WTC11 (cell line): ENCODE measurements at places on chromosomes 1 and 21. TPM values are rescaled to one million over a fixed set of nuclear protein-coding genes. Genes with fewer than 3 reads are reported as not detected.

GRCh38 chr1:212593821-212594251 is 14.7 kb upstream of the ATF3 start:
- no peak for DNase-seq

- no peak for DNase-seq
Measured at GRCh38 chr1:34372891-34373290, 196.2 kb downstream of the C1orf94 start.

DNA sequence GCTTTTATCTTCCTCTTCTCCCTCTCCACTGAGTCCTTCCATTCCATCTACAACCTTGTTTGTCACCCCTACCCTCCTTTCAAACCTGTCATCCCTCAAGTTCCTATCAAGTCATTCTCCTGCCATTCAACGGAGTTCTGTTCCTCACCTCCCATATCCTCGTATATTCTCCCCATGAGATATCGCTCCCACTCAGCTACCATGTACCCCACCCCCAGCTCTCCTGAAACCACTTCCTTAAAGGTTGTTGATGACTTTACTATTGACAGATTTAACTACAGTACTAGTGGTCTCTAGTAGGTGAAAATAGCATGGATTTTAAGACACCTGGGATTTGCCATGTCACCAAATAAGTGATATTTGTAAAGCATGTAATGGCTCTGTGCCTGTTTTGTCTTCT is 107.4 kb upstream of the BARHL2 start:
- no peak for DNase-seq

DNA sequence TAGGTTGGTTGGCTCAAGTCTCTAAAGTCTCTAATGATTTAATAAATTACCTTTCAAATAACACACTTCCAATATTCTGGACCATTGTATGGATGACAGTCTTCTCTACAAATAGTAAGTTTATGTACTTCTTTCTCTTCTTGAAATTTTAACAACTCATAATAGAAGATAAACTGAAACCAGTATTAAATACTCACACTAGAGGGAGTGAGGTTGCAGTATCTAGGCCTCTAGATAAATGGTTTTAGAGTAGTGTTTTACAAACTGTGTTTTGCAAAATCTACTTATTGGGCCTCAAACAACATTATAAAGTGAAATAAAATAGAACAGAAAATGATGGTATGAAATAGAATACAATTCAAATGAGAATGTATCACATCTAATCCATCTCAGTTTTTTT is 479.9 kb upstream of the BRINP3 start:
- DNase-seq: no peak

- no peak for DNase-seq
Measured at GRCh38 chr1:236795757-236796667, 920 bp downstream of the MTR start.

GRCh38 chr1:152946248-152946647 is 758 bp upstream of the SPRR5 start:
- no peak for DNase-seq

The PRAMEF4 gene
- total RNA-seq: not detected in 3 replicates

The GCLM gene
- total RNA-seq: 10.8 to 14.1 TPM (median 11.5 TPM) in 3 replicates

The TRIM58 gene
- total RNA-seq: 1.0 to 1.9 TPM (median 1.6 TPM) in 3 replicates

The AMPD1 gene
- total RNA-seq: not detected in 3 replicates

The ETV3L gene
- total RNA-seq: 0.13 to 0.30 TPM (median 0.25 TPM) in 3 replicates
